ENCODE measurements at places on chromosomes 7 and 10.

GRCh38 chr7:87475359-87476178 is at the start of gene ABCB4:
Gene ABCB4 (minus strand): TSS chr7:87475680. CDS start chr7:87475465, 215 bp downstream.
- DNase-seq = no peak

DNA sequence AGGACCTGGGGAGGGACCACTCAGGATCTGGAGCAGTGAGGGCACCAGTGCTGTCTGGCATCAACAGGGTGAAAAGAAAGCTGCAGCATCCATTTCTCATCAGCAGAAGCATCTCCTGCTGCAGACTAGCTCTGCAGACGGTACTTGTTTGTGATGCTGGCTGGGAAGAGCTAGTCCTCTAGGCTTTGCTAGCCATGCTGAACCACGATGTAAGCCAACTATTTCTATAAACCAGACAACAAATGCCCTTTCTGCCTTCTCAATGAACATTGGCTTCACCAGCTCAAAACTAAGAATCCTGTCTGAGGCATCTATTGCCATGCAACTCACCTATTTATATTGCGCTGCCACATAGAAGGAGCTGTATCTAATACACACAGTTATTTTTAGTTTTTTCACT is 65.6 kb downstream of the CTTNBP2 start:
- no peak for DNase-seq

GRCh38 chr7:150330211-150330885 is 7.0 kb upstream of the ACTR3C start:
- DNase-seq = no peak

- DNase-seq = no peak
Measured at GRCh38 chr10:131354380-131354779, 42.9 kb upstream of the TCERG1L start.

GRCh38 chr7:83658126-83658525 is 9.2 kb upstream of the SEMA3E start:
- no peak for DNase-seq

GRCh38 chr10:79230328-79230830 is 116.9 kb upstream of the PPIF start:
- peak; percentile 84 for DNase-seq

- DNase-seq = no peak
Measured at GRCh38 chr7:13028036-13028824, 340.8 kb downstream of the ARL4A start.

DNA sequence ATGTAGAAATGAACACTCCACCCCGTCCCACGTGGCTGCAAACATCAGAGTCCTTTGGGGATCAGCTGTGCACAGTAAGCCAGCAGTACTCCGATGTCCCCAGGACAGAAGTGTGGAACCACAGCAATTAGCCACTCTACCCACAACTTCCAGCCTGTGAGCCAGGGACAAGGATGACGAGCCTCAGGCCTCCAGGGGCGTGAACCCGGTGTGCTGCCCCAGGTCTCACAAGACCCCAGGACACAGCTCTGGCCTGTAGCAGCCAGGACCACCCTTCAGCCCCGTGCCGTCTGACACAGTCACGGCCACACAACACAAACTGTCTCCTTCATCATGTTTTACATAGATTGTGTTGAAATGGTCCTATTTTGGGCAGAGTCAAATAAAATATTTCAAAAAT is 113.0 kb upstream of the DIP2C start:
- DNase-seq = no peak

DNA sequence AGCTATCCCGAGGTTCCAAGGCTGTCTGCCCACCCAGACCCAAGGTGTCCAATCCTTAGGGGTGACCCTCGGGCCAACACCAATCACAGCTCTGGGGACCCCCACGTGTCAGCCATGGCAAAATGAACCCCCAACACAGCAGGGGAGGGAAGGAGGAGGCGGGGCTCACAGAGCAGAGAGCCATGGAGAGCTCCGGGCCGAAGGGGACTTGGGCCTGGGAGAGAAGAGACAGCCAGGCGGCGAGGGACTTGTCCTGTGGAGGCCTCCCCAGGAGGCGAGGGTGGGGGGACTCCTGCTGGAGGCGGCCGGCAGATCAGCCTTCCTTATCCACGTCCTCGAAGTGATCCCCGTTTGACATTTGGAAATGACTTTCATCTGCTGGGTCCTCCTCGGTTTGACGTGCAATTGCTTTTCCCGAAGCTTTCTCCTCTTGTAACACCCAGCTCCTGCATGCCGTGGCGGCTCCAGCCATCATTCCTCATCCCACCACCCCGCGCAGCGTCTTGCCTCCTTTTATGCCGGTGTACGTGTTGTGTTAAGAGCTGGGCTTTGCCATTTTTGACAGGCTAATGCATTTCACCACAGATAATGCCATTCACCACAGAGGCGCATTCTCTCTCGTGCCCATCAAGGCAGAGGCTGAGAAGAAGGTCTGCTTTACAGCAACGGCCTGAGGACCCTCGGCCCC is 337.4 kb downstream of the DNAJB6 start:
- no peak for DNase-seq

DNA sequence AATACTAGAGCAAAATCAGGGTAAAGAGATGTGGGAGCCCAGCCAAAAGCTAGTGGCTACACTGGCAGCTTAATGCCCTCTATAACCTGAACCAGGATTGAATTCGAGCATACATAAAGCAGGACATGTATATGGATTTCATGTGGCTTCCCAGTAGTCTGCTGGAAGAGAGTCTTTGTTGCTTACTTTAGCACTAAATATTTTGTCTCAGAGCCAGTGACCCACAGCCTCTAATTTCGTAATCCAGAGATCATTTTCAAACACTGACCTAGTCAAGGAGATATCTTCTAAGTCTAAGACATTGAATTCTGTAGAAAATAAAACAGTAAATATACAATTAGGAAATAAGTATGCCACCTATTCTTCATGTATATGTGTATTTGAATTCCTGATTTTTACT is 64.2 kb upstream of the GNAI1 start:
- no peak for DNase-seq

DNA sequence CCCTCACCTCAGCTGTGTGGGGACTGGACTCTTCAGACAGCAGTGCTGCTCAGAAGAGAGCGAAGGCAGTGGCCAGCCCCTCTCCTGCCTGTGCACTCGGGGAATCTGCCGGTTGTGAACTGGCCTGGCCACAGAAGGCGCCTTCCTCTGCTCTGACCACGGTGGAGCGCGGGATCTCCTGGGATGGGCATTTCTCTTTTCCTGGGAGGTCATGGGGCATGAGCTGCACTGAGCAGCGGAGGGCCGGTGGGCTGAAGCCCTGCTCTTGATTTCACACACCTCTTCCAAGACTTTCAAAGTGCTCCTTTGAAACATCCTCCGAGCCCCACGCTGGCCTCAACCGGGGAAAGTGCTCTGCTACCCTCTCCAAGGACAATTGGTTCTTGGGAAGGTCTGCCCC is 125.6 kb upstream of the FAM20C start:
- DNase-seq = no peak

DNA sequence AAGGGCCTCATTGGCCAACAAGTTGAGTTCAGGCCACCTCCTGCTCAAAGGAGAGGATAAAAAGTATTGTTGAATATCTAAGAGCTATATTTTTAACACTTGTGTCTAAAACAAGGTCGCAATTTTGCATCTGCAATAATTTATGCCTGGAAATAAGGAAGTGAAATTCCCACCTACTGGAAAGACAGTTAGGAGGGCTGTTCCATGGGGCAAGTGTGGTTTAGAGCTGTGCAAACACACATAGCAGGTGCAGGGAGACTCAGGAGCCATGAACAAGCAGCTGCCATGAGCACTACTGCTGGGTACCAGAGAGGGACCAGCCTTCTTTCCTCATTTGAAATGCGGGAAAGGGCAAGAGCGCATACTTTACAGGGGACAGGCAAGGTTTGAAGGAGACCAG is 35.5 kb upstream of the IKZF1 start:
- DNase-seq = no peak

DNA sequence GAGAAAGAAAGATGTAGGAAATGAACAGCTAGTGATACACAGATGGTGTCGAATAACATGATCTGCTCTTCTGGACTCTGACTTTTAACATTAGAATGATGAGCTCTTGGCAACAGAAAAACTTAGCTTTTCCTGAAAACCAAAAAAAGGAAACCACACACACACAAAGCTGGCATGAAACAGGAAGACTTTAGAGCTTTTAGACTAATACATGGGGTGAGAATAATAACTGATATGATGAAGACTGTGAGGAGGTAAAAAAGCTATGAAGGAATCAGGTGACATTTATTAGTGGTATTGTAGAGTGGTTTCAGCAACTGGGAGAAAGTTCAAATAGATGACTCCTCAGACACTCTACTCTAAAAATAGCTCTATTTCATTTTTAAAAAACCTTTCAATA is 491.9 kb downstream of the PARD3 start:
- no peak for DNase-seq

DNA sequence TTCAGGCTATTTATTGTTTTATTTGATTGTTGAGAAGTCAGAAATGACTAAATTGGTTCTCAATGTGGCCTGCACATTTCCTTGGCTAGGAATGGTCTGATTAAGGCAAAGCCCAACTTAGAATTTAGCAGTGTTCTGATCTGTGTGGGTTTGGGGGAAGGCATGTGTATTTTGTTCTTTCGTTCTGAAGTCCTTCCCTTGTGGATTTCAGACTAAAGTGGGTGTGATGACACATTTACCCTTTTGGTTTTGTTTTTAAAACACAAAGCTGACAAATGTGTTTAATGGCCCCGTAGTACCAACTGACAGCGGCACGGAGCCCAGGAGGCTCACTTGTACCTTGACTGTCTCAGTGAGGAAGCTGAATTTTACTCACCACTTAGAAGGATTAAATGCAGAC is 452.3 kb upstream of the GALNT17 start:
- DNase-seq = no peak

DNA sequence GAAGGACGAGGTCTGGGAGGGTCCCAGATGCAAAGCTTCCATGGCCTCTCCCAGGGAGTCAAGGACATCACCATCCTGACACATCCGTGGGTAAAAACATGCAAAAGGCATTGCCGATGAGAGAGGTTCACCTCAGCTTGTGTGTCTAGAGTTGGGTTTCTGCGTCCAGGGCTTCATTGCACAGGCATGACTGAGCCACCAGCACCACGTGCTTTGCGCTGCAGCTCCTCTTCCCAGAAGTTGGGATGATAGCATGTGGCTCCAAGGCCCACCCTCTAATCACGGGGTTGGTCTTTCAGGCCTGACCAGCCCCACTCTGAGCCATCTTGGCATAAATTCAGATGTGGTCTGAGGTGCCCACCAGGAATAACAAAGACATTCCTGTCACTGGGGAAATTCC is 7.1 kb upstream of the RASGEF1A start:
- no peak for DNase-seq

DNA sequence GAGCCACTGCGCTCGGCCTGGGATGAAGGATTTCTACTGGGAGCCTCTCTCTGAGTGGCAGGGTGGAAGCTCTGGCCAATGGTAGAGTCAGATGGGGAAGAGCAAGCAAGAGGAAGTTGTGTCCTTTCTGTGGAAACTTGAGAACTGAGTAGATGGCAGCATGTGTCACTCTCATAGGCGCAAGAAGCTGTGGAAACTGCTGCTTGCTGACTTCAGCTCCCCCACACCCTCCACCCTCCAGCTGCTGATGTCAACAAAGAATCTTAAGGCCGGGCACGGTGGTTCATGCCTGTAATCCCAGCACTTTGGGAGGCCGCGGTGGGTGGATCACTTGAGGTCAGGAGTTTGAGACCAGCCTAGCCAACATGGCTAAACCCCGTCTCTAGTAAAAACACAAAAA is 39.8 kb upstream of the SRGN start:
- DNase-seq = no peak

DNA sequence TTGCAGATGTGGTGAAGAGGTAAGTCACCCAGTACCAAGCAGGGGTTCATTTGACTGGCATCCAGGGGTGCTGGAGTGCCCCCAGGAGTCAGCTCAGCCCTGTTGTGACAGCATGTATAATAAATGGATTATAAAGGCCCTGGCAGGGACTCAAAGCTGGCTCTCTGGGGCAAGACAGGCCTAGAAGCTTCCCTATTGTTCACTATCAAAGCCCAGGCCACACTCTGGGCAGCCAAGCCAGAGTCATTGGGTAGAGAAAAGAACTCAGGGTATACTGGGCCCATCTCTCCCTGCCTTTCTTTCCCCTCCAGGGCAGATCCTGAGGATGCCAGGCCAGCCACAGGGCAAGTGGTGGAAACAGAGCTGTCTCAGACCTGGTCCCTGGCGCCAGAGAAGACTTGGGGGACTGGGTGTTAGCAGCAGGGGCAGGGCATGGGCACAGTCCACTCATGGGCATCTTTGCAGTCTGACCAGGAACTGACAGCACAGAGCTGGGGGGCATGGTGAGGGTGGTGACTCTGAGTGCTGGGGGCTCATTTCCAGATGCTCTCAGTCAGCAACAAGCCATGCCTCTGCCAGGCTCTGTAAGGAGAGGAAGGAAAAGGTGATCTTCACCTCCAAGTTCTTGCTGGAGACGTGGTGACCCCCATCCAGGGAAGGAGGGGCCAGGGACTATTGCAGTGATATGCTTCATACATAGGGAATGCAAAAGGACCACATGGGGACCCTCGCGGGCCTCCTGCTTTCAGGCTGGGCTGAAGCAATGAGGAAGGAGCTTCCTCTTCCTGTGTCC is 11.7 kb downstream of the RBP3 start:
- no peak for DNase-seq

GRCh38 chr7:43868181-43868580 is 1.1 kb downstream of the MRPS24 start:
- no peak for DNase-seq

- no peak for DNase-seq
Measured at GRCh38 chr7:78578686-78579085, 780.1 kb downstream of the PHTF2 start.

DNA sequence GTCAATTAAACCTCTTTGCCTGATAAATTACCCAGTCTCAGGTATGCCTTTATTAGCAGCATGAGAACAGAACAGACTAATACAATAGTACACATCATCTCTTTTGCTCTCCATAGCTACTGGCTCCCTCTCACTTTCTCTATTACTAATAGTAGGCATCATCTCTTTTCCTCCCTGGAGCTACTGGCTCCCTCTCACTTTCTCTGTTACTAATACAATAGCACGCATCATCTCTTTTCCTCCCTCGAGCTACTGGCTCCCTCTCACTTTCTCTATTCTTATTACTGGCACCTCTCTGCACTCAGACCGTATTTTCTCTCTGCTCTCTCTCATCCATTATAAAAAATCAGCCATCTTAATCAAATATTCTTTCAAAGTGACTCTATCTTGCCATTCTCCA is 37.1 kb downstream of the SLC25A13 start:
- no peak for DNase-seq

- DNase-seq = no peak
Measured at GRCh38 chr10:67015225-67015624, 89.4 kb downstream of the LRRTM3 start.

GRCh38 chr10:76088008-76088407 is 656.6 kb downstream of the LRMDA start:
- no peak for DNase-seq

DNA sequence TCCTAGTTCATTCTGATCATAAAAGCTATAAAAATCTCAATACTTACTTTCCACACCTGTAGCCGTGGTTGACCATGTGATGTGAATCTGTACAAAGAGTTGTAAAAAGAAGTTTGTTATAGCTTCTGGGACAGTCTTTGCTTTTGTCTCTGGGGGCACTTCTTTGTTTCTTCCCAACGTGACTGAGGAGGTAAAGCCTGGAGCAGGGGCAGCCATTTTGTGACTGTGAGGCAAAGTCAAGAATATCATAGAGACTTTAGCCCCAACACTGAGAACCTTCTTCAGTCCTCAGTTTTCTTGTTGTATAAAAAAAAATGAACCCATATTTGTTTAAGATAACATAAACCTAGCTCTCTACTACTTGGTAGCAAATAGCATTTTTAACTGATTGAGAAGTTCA is 29.4 kb upstream of the LYZL1 start:
- no peak for DNase-seq

Data from NCI-H1694 treated with DMSO at 0.1 percent for 48 hours (cell line).